ENCODE measurements at places on chromosomes 3 and 15.

- peak; percentile 22 for DNase-seq
Observed at GRCh38 chr3:127823426-127823857, 1.1 kb upstream of the MGLL start.

- peak; percentile 84 for DNase-seq
Observed at GRCh38 chr3:87088993-87089841, 98.3 kb upstream of the VGLL3 start.

- DNase-seq = no peak
Observed at GRCh38 chr3:14491396-14492190, 48.5 kb downstream of the GRIP2 start.

GRCh38 chr3:176995946-176996345 is 201.3 kb downstream of the TBL1XR1 start:
- DNase-seq = no peak

DNA sequence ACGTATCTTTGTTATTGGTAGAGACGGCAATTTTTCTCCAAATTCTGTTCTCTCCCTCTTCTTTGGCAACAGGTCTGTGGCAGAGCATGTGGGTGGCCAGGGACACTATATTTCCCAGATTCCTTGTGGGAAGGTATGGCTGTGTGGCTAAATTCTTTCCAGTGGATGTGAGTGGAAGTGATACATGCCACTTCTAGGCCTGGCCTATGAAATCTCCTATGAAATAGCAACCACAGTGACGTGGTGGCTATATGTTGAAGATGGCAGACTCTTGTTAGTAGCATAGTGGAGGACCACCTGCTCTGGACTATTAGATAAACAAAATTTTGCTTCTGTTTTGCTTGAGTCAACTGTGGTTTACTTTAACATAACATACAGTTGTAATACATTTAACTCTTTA is 243.3 kb downstream of the IL20RB start:
- no peak for DNase-seq

- no peak for DNase-seq
Observed at GRCh38 chr3:191158815-191159214, 40.2 kb upstream of the OSTN start.

GRCh38 chr3:10204921-10205320 is 40.2 kb downstream of the IRAK2 start:
- no peak for DNase-seq

- DNase-seq = peak; percentile 22
Observed at GRCh38 chr3:123298903-123299302, 97.2 kb downstream of the SEC22A start.

DNA sequence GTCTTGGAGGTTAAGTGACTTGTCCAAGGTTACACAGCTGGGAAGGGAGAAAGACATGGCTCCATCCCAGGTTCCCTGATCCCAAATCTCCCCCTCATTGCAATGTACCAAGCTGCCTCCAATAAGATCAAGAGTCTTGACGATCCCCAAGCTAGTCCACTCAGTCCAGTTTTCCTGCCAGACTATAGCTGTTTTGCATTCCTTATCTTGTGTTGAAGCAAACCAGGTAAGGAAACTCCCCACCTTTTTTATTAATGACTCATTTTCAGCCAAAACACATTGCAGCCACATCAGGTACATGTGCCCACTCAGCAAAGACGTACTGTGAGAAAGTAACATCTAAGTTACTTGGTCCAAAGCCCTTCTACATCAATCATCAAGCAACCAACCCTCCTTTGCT is 41.9 kb downstream of the LIPC start:
- DNase-seq = peak; percentile 85

DNA sequence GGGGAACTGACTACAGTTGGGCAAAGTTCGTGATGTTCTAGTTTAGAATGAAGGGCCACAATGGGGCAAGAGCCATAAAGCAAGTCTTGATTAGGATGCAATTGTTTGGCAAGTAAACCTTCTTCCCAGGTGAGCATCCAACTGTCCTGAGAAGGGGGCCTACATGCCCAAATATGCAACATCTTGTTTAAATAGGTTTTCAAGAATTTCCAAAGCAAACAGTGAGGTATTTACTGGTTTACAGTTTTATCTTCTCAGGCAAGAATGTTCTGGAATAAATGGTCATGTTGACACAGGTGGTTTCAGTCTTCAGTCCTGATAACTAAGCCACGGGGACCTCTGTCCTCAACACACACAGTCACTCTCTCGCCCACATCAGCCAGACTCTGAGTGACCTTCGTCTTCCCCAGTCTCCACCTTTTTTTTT is 90.3 kb upstream of the FAM174B start:
- no peak for DNase-seq

GRCh38 chr3:40996382-40996781 is 202.9 kb upstream of the CTNNB1 start:
- no peak for DNase-seq

DNA sequence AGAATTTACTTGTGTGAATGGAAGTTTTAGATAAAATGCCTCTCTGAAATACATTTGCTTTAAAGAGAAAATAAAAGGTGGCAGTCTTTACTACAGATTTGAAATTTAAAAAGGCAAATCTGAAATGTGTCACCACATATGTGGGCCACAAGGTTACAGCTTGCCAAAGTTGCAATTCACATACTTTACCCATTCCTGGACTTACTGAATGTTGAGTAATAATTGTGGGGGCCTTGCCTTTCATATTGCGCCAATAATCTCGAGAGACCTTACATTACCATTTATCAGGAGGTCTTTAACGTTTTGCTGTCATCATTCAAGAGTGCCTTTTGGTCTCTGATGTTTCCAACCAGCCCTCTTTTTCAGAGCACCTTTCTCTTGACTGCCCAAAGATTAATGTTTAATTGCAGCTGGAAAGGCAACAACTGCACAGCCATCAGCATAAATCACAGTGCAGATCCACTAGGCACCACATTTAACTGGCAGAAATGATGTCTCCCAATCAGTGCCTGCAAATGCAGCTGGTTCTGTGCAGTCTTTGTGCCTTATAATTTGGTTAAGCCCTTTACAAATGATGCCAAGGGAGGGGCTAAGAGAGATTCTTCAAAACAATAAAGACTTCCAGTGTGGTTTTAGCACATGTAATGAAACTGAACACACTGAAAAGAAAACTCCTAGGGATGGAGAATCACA is 206.8 kb downstream of the MAGI1 start:
- DNase-seq = peak; percentile 85

DNA sequence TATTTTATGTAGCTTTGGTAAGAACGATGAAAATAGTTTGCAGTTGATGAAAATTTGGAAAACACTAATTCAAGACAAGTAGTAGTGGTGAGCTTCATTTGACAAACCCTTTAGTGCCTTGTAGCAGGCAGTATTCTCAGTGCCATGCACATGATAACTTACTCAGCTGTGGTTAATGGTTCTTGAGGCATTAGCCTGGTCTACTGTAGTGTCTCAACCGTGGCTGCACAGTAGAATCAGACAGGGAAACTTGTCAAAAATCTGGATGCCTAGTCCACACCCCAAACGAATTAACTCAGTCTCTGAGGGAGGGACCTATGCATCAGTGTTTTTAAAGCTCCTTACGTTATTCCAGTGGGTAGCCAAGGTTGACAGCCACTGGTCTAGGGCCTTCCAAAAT is 45.4 kb downstream of the PSMD6 start:
- DNase-seq = no peak

All from cardiac fibroblast (primary cell).